ENCODE measurements at places on chromosomes 2 and 18. TPM values are rescaled to one million over a fixed set of nuclear protein-coding genes. Genes with fewer than 3 reads are reported as not detected.

GRCh38 chr2:57959390-57959789, 87.2 kb upstream of the VRK2 start:
- no peak for DNase-seq

GRCh38 chr18:41265047-41265446, 690.0 kb upstream of the PIK3C3 start:
- DNase-seq = no peak

- DNase-seq = no peak
Observed at GRCh38 chr18:11034884-11035283, 114.5 kb downstream of the PIEZO2 start.

- no peak for DNase-seq
Observed at GRCh38 chr2:240304746-240305161, 130.7 kb upstream of the GPC1 start.

Gene TMEM178A
- total RNA-seq = 2.0 TPM

Gene C2orf81
- 1.4 TPM for total RNA-seq

Measured in aorta (tissue), 5 donors.